ENCODE measurements at places on chromosomes 2 and 18.

DNA sequence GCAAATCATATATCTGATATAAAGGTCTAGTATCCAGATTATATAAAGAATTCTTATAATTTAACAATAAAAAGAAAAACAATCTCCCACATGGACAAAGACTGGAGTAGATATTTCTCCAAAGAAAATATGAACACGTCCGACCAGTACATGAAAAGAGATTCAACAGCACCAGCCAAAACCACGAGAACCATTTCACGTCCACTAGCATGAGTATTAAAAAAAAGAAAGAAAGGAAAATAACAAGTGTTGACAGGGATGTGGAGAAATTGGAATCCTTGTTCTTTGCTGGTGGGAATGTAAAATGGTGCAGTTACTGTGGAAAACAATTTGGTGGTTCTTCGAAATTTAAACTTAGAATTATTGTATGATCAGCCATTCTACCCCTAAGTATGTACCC is 432.7 kb upstream of the TRIB2 start:
- DNase-seq, result no peak

- DNase-seq, result peak; percentile 24
Observed at GRCh38 chr2:219124381-219125110, 36.1 kb downstream of the NHEJ1 start.

DNA sequence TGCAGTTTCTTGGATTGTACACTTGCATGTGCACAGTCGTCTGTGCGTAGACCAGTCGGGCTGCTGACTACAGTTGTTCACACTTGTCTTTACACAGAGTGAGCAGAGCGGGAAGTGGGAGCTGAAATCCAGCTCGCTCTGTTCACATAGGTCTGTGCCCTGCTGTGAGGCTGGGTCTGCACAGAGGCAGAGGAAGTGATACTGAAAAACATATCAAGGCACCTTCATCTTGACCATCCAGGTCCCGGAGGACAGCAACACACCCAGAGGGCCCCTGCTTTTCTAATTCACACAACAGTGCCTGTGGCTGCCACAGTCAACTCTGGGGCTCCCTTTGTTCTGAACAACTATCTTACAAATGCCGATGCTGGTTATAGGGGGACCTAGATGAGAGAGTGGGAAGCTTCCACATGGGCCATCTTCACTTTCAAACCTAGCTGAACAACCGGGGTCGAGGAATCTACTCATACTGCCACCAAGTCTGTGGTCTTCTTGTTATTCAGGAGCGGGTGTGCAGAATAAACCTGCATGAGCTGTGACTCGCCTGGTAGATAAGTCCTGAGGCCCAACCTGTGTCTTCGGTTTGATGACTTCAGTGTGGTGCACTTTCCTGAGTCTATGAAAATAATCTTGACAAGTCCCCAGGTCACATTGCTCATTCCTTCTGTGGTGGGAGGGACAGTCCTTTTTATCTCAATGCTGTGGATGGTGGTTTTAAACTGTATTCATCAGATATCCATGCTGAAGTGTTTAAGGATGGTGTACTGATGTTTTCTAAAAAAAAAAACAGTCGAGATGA is 3.5 kb upstream of the ADNP2 start:
- DNase-seq, result no peak

GRCh38 chr18:313931-314330 is 46.1 kb upstream of the THOC1 start:
- DNase-seq, result no peak

- no peak for DNase-seq
Observed at GRCh38 chr2:68127358-68128242, 30.1 kb upstream of the PNO1 start.

- no peak for DNase-seq
Observed at GRCh38 chr2:10289352-10289751, 13.4 kb upstream of the HPCAL1 start.

DNA sequence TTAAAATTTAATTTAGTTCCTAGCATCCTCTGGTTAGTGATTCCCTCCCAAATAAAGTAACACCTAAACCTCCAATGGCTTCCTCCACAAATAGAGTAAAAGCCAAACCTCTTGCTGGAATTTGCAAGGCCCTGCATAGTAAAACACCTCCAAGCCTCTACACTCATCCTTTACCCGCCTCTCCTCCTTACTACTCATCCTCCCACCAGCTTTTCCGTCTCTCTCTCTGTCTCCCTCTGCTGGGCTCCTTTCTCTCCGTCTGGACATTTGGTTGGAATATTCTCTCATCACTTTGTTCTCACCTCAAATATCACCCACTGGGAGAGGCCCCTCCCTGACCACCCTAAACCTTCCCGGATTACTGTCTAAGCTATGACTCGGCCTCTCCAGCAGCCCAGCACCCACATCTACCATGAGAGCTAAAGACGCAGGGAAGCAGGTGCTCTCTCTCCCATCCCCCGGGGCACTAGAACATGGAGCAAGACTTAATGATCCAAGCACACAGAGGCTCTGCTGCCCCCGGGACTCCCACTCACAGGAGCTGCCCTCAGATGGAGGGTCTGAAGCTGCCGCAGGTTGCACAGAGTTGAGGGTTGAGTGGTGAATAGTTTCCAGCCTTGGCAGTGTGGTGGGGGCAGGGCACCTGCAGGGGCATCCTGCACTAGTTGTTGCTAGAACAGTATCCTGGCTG is 167.2 kb downstream of the FBXO15 start:
- DNase-seq, result no peak

DNA sequence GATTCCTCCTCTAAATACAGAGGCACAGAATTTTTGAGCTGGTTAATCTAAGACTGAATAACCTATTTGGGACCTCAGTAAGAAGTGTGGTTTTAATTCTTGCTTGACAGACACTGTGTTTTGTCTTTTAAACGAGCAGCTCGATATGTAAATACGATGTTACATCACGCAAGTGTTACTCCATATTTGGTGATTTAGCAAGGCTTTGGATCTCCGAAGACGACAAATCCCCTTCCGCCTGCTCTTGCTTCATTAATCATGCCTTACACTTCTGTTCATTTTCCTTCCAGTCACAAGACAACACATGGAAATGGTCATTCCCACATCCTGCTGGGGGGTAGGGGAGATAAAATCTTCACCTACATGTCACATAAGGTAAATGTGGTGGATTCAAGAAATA is 9.4 kb downstream of the BCL11A start:
- DNase-seq, result no peak

- DNase-seq, result no peak
Observed at GRCh38 chr2:138116456-138116855, 152.2 kb downstream of the HNMT start.

DNA sequence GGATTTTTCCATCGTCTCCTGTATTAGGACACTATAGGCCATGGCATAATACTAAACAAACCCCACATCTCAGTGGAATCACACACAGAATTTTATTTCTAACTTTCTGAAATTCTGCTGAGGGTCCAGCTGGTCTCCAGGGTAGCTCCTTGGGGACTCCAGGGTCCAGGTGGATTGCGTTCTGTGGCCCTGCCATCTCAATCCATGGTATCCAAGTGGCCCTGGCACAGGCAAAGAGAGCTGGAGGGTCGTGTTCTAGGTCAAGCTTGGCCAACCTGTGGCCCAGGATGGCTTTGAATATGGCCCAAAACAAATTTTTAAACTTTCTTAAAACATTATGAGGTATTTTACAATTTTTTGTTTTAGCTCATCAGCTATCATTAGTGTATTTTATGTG is 134.6 kb downstream of the CTIF start:
- no peak for DNase-seq

DNA sequence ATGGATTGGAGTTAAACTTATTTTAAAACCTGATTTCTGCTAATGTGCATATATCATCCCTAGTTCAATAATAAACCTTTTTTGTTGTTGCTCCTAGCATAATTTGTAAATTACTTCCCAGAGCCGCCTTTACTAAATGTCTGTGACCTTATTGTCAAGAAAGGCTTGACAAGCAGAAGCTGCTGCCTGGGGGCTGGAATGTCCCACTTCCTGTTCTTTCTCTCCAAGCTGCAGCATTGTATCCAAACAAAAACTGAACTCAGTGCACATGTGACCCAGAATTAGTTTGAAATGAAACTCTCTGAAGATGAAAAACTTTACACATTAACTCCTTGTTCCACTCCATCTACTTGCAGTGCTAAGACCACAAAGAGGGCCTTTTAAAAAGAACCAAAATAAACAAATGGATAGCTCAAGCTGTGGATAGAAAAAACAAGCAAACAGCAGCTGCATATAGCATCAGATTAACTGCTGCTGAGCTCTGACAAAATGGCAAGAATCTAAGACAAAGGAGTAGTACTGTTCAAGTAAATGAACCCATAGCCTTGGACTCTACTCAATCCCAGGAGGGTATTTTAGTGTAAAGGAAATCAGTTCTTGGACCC is 99.8 kb upstream of the NEUROD1 start:
- no peak for DNase-seq

GRCh38 chr2:178419123-178419522 is 31.9 kb downstream of the PRKRA start:
- DNase-seq, result no peak

GRCh38 chr2:33318456-33318855 is 158.0 kb upstream of the RASGRP3 start:
- no peak for DNase-seq

GRCh38 chr2:3059141-3059925 is 318.3 kb downstream of the EIPR1 start:
- no peak for DNase-seq

- no peak for DNase-seq
Observed at GRCh38 chr2:171966235-171966634, 33.5 kb upstream of the METAP1D start.
